Activated naive CD4-positive, alpha-beta T cell treated with anti-CD3 and anti-CD28 coated beads for 36 hours (primary cell): ENCODE measurements at places on chromosomes 7 and 10. TPM values are rescaled to one million over a fixed set of nuclear protein-coding genes. Genes with fewer than 3 reads are reported as not detected.

Gene NEUROD6
- not detected for total RNA-seq

Gene PNLIPRP3
- not detected for total RNA-seq

Gene OR2A12
- not detected for total RNA-seq

Gene UPK3BL1
- 9.7 TPM for total RNA-seq
